ENCODE measurements at places on chromosomes 12 and 14. TPM values are rescaled to one million over a fixed set of nuclear protein-coding genes. Genes with fewer than 3 reads are reported as not detected.

INTS13 gene
- total RNA-seq, result 52.5 TPM

DNA sequence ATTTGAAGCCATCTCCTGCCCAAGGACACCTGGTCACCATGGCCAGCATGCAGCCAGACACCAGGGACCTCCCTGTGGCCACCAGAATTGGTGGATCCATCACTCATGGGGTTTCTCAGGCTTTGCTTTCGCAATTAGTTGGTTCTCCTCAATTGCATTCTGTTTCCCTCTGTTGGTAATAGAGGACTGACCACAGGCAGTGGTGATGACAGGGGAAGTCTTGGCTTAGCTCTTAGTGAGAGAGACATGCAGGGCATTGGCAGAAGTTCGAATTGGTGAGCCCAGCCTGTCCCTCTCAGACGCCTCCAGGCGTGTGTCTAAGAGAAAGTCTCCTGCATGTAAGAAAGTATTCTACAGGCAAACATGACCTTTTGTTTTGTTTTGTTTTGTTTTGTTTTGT lies 21.3 kb downstream of the HCAR2 start:
- H3K4me3 ChIP-seq, result no peak overlapping the region
- peaks cover 3% of the 10 kb centered on the region for H3K27me3 ChIP-seq
- no peak overlapping the region for H3K27ac ChIP-seq
- no peak for DNase-seq

TAS2R19 gene
- 11.7 TPM for total RNA-seq

- DNase-seq, result no peak
- peaks cover 23% of the 10 kb centered on the region for H3K27me3 ChIP-seq
- no peaks in the 10 kb centered on the region for H3K36me3 ChIP-seq
- H3K27ac ChIP-seq, result no peak overlapping the region
- H3K4me3 ChIP-seq, result no peak overlapping the region
- H3K4me1 ChIP-seq, result no peaks in the 10 kb centered on the region
These were observed 89.7 kb downstream of the TMCC3 start for GRCh38 chr12:94560431-94561221.

DNA sequence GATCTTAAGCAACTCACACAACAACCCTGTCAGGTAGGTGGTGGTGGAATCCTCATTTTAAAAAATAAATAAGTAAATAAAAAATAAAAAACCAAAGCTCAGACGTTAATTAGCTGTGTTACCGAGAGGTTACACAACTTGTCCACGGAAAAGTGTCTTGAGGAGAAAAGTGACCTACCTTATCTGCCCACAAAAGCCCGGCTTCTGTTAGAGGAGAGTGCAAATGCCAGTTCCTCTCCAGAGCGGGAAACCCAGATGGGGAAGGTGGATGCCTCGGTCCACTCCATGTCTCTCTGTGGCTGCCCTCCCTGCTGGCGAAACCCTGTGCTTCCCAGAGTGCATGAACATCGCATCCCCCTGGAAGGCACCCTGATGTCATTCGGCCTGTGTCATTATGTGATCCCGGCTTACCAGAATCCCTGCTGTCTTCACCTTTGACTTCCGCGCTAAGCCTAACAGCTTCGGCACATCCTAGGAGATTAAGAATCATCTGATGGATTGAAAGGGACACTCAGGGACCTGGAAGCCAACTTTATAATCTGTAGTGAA lies 6.4 kb downstream of the MLXIP start:
- H3K36me3 ChIP-seq, result no peaks in the 10 kb centered on the region
- H3K4me1 ChIP-seq, result peaks cover 72% of the 10 kb centered on the region
- DNase-seq, result no peak
- H3K27me3 ChIP-seq, result no peaks in the 10 kb centered on the region
- H3K27ac ChIP-seq, result no peak overlapping the region

DNA sequence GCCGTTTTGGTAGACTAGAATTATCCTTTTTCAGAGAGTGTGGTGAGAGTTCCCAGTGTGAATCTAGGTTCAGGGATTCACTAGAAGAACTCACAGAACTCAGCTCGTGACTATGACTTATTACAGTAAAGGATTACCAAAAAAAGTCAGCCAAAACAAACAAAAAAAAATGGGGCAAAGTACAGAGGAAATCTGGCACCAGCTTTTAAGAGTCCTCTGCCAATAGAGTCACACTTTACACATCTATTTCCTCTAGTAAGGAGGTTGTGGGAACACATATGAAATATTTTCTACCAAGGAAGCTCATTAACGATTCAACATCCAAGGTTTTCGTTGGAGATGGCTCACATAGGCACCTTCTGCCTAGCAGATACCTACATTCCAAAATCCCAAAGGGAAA lies 28.2 kb downstream of the TSPAN19 start:
- no peaks in the 10 kb centered on the region for H3K36me3 ChIP-seq
- H3K4me1 ChIP-seq, result no peaks in the 10 kb centered on the region
- H3K27ac ChIP-seq, result no peak overlapping the region
- DNase-seq, result no peak
- no peaks in the 10 kb centered on the region for H3K27me3 ChIP-seq
- H3K4me3 ChIP-seq, result no peak overlapping the region

GRCh38 chr12:44488180-44488579 lies 387.9 kb downstream of the NELL2 start:
- H3K4me1 ChIP-seq, result no peaks in the 10 kb centered on the region
- peaks cover 3% of the 10 kb centered on the region for H3K36me3 ChIP-seq
- H3K27ac ChIP-seq, result no peak overlapping the region
- no peak overlapping the region for H3K4me3 ChIP-seq

CCDC38 gene
- total RNA-seq, result not detected

TTC9 gene
- total RNA-seq, result 1.5 TPM

GRCh38 chr12:95624589-95624988 lies 73.3 kb upstream of the USP44 start:
- no peak overlapping the region for H3K4me3 ChIP-seq
- H3K4me1 ChIP-seq, result no peaks in the 10 kb centered on the region
- no peak for DNase-seq
- H3K27ac ChIP-seq, result no peak overlapping the region
- no peaks in the 10 kb centered on the region for H3K36me3 ChIP-seq
